ENCODE measurements at places on chromosomes 2 and 18.

DNA sequence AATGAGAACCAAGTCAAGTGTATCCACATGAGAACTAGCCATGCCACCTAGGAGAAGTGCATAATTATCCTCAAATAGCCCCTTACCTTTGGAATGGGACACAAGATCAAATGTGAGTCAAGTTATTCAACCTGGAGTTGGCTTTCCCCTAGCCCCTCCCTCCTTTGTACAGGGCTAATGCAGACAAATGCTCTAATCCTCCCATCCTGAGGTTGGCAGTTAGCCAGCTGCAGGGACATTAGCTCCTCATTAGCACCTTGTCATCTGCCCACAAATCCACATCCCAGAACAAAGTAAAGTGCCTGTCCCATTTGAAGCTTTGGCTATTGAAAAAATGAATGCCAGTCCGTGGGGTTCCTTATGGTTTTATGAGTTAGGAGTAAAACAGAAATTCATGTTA is 294.1 kb upstream of the FANCL start:
- peak; percentile 95 for DNase-seq

GRCh38 chr2:112003576-112004252 is 51.4 kb upstream of the TMEM87B start:
- DNase-seq, result no peak

GRCh38 chr2:203649176-203649814 is 57.1 kb upstream of the CD28 start:
- DNase-seq, result no peak

- no peak for DNase-seq
Measured at GRCh38 chr2:230217424-230217823, 2.4 kb downstream of the SP110 start.

DNA sequence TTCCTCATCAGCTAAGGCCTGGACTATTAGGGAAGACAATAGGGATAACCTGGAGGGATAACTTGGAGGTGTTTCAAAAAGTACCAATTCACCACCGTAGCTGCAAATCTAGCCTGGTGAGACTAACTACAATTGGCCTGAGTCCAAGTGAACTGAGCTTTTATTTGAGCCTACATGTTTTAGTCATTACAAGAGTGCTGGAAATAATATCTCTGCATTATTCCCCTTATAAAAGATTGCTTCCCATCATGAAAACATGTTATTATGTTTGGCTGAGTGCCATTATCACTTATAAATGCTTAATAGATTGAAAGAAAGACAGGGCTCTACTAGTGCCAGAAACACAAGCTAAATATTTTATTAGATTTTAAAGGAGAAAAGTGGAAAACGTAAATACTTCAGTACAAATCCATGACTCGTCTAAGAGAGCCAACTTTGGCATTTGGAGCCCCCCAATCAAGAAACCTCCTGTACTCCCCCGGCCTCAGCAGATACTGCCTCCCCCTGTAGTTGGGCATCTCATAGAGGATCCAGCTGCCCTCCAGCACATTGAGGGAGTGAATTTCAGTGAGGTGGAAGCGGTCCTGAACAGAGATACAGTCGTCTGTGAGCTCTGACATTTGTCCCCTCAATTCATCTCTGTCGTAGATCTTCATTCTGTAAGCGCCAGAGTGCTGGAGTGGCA is 3.6 kb downstream of the CRYGB start:
- no peak for DNase-seq

DNA sequence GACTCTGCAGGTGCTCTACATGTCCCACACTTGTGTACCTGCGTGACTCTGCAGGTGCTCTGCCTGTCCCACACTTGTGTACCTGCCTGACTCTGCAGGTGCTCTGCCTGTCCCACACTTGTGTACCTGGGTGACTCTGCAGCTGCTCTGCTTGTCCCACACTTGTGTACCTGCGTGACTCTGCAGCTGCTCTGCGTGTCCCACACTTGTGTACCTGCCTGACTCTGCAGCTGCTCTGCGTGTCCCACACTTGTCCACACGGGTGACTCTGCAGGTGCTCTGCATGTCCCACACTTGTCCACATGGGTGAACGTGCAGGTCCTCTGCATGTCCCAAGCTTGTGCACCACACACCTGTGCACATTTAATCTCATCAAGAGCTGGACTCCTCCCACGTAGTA is 576.7 kb upstream of the SALL3 start:
- DNase-seq, result no peak

- DNase-seq, result no peak
Measured at GRCh38 chr2:187372213-187372612, 75.8 kb downstream of the CALCRL start.

GRCh38 chr18:40676668-40677067 is 1278.4 kb upstream of the PIK3C3 start:
- DNase-seq, result no peak

DNA sequence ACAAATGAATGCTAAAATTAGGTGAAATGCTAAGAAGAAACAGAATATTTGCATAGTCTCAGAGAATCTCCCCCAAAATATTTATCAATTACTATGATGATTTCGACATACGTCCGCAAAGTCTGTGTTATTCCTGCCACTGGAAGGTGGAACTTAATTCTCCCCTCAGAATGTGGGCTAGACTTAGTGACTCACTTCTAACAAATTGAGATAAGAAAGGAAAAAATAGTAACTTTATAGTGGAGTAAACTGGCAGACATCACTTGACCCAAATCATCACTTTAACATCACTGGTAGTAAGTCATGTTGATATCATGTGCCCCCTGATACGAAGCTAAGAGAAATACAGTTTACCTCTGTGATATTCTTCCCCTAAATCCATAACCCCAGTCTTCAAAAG is 23.5 kb downstream of the HADHB start:
- DNase-seq, result no peak

GRCh38 chr2:160275656-160276055 is 75.6 kb upstream of the ITGB6 start:
- no peak for DNase-seq

DNA sequence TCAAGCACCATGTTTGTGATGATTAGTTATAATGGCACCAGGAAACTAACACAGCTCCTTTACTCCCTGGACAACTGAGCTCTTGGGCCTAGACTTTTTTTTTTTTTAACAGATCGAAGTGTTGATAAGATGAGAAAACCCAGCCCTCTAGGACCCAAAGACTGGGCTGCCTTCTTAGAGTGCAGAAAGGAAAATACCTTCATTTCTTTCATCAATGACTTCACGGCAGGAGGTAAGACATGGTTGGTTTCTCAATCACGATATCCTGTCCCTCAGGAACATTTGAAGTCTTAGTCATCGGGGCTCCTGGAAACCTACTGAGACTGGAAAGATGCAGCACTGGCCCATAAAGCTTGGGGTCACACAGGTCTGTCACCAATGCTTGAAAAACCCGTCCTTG is 84.7 kb downstream of the TNFRSF11A start:
- DNase-seq, result no peak

- no peak for DNase-seq
Measured at GRCh38 chr2:65071499-65072180, 15.4 kb downstream of the CEP68 start.

GRCh38 chr2:216486708-216487107 is 11.9 kb upstream of the RPL37A start:
- DNase-seq, result no peak

- no peak for DNase-seq
Measured at GRCh38 chr2:109284826-109285225, 155.8 kb downstream of the SH3RF3 start.

DNA sequence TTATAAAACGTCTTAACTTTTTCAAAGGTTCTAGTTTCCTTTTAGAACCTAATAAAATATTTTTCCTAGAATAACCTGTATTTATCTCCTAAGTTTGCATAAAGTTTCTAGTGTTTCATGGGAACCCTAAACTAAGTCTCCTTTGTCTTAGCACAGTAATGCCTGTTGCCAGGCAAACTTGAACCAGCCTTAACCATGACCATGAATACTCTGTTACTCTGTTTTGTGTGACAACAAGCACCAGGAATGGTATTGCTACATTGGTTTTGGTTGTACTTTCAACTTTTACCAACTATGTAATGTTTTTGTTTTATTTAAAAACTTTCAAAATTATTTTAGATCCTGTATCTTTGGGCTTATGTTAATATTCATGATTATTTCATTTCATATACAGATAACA is 137.6 kb downstream of the CERS6 start:
- DNase-seq, result no peak

GRCh38 chr18:76931171-76931570 is 108.8 kb downstream of the ZNF236 start:
- no peak for DNase-seq

DNA sequence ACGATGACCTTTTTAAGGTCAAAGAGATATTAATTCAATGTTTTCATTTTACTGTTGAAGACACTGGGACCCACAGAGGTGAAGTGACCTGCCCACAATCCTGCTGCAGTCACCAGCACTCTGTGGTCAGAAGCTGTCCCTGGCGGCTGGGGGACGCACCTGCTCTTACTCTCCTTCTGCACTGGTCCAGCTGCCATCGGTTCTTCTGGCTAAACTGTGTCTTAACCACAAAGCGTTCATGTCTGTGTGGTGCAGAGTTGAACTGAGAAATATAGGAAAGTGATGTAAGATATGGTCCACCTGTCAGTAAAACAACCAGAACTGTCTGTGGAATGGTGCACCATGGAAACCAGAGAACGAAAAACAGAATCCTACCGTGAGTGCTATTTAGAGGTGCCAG is 44.9 kb upstream of the SMIM21 start:
- no peak for DNase-seq

DNA sequence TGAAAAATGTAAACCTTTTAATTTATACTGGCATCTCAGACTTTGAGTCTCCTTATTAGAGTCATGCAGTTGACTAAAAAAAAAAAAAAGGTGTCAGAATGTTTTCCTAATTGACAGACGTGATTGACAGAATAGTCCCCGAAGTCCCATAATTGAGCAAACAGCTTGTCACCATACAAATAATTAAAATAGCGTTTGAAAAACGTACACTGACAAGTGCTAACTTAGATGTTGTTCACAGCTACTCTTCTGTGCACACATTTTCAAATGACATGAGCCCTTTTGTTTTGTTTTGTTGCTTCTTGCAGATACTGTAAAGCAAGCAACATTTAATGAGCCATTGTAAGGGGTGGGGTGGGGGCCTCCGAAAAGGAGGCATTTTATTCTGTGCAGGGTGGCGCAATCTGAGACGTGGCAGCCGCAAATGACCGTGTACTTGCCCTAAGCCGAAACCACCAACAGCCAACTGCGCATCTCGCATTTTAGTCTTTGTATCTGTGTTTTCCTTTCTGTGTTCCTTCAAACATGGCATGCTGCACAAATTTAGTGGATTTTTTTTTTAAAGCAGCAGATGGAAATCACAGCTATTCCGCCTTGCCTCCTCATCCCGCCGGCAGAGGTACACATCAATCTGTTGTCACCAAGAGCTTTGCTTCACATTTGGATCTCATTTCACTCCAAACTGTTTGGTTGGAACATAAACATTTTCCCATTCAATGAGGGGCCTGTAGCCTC is 52.4 kb downstream of the LPIN1 start:
- DNase-seq, result no peak

DNA sequence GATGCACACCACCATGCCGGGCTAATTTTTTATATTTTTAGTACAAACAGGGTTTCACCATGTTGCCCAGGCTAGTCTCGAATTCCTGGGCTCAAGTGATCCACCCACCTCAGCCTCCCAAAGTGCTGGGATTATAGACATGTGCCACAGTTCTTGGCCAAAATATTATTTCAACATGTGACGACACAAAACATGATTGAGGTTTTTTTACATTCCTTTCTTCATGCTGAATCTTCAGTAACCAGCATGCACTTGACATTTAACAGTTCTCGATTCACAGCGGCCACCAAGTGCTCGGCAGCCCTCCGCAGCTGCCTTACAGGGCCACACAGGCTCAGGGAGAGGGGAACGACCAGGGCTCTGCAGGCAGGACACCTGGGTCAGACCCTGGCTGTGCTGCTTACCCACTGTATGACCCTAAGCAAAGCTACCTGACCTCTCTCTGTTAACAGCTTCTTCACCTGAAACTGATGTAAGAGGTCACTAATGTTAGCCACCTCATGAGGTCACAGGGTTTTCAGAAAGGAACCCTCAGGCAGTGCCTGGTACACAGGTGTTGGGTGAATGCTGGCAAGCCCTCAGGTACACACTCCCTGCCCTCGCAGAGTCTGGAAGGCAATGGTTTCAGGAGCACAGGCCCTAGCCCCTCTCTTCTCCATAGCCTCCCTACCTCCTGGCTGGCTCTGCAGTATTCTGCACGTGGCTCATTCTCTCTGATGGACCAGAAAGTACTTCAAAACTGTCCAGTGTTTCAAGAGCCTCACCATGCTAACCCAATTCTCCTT is 25.7 kb downstream of the TUBB6 start:
- no peak for DNase-seq

DNA sequence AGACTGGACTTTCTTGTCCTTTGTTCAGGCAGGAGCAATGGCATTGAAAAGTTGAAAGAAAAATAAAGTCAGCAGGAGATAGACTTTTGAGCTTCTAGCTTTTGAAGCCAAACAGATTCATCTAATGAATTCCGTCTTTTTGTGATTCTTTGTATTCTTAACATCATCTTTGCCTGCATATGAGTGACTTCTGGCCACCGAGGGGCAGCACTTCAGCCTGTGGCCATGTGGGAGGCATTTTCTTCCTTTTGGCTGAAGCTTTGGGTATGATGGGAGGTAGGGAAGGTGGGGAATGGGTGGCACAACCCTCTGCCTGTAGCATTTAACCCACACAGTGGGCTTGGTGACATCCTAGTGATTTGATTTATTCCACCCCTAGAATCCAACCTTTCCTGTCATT is 220.6 kb downstream of the SETBP1 start:
- DNase-seq, result no peak

DNA sequence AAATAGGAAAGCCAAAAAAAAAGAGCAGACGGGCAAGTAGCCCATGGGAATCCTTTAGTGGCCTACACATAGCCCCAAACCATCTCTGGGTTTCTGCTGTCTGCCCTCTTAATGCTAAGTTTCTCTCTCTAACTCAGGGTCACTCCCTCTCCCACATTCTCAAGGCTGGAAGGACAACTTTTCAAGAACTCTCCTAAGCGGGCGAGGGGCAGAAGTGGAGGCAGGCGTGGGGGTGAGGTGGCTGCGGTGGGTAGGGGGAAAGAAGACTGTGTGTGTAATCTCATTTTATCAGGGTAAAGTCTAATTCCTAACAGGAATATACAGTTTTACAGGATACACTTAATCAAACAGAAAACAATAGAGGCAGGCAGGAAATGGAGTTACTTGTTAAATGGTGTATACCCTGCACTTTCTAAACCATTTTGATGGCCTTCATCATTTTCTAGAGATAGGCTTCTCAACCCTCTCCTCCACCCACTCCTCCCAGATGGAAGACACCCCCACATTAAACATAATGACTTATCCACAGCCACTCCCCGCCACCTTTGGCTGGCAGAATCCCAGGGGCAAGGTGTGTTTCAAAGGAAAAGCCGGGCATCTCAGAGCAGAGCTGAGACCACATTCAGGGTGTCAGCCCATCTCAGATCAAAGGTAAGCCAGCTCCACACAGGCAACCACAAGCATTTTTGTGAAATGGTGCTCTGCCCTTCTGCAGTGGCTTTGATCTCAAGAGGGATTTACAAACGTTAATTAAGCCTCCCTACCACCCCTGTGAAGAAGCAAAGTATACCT is 6.8 kb downstream of the SMAD7 start:
- no peak for DNase-seq

- DNase-seq, result no peak
Measured at GRCh38 chr2:17822445-17823117, 6.3 kb downstream of the MSGN1 start.

Measured in NCI-H524 treated with DMSO at 0.1 percent for 48 hours (cell line).